Karpas-422 (cell line): ENCODE measurements at places on chromosomes 1 and 21.

DNA sequence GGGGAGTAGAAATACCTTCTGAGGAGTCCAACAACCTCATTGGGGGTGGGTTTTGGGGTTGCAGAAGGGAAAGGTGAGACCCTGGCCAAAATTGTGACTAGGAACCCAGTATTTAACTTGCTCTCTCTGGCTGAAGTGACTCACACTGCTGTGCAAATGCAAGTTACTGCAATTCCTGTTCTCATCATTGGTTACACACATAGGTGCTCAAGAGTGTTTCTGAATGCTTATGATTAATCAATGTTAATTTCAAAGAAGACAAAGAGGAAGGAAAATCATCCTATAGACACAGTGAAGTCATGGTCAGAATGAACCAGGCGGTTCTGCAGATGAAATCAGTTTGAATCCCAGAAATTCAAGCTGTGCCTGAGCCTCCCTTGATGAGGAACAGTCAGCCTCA lies 3.1 kb downstream of the ASCL5 start:
- no peak for DNase-seq

DNA sequence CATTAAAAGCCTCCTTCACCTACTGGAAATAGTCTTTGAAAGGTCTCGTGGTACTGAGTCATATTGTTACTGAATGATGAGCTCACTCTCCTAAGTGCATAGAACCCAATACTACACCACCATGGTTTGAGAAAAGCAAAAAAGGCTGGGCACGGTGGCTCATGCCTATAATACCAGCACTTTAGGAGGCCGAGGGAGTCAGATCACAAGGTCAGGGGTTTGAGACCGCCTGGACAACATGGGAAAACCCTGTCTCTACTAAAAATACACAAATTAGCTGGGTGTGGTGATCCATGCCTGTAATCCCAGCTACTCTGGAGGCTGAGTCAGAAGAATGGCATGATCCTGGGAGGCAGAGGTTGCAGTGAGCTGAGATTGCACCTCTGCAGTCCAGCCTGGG lies 3.3 kb upstream of the HNRNPCL1 start:
- DNase-seq = no peak

DNA sequence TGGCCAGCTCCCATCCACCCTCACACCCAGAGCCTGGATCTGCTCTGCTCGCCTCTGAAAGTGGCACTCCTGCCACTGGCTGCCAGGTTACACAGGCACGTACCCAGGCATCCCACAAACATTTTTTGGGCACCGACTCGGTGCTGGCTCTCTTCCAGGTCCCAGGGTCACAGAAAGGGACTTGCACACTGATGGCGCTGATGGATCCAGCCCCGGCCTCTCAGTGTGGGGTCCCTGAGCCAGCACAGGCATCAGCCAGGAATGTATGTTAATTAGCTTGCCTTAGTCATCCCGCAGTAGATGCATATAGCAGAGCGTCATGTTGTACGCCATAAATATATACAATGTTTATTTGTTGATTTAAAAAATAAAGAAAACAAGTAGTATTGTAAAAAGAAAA lies 537.2 kb downstream of the NPHP4 start:
- DNase-seq = no peak

DNA sequence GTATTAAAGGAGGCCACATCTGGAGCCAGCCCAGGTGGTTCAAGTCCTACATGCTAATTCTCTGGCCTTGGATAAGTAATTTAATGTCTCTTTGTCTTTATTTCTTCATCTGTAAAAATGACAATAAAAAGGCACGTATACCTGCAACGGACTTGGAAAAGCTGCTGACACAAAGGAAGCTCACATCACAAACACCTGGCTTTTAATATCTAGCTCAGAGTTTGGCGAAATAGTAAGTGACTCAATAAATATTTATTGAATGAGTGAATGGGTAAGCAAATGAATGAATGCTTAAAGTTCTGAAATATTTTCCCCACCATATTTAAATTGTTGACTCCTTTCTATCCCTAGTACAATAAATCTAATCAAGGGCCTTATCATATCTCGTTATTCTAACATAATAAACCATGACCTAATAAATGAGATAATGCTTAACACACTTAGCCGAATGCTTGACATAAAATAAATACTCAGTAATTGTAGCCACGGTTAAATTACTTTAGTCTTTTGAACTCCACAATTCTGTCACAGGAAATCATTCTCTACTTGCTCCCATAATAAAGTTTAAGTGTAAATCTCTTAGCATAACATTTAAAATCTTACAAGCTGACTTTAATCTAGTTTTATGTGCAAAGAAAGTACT lies 74.7 kb upstream of the PALMD start:
- DNase-seq = no peak

- DNase-seq = peak; percentile 75
Measured at GRCh38 chr1:92486251-92487077, at the start of gene GFI1. TSS of gene GFI1 (minus strand) at chr1:92486925. CDS start at chr1:92483487, 3,438 bp downstream.

DNA sequence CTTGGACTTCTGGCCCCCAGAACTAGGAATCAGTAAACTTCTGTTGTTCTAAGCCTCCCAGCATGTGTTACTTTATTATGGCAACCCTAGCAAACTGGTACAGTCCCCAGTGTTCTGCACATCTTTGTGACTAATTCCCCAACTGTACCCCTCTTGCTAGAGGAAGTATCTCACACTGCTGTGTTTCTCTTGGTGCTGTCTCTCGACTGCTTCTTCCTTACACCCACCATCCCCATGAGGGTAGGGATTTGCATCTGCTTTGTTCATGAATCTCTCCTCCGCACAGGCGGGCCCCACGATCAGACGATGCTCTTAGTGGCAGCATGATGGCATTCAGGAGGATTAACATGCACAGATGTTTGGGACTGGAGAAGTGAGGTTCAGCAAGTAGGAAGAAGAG lies 46.7 kb downstream of the CLIC6 start:
- DNase-seq = peak; percentile 89

- DNase-seq = no peak
Measured at GRCh38 chr1:87796471-87796901, 467.8 kb downstream of the LMO4 start.
